ENCODE measurements at places on chromosomes 1 and 21.

DNA sequence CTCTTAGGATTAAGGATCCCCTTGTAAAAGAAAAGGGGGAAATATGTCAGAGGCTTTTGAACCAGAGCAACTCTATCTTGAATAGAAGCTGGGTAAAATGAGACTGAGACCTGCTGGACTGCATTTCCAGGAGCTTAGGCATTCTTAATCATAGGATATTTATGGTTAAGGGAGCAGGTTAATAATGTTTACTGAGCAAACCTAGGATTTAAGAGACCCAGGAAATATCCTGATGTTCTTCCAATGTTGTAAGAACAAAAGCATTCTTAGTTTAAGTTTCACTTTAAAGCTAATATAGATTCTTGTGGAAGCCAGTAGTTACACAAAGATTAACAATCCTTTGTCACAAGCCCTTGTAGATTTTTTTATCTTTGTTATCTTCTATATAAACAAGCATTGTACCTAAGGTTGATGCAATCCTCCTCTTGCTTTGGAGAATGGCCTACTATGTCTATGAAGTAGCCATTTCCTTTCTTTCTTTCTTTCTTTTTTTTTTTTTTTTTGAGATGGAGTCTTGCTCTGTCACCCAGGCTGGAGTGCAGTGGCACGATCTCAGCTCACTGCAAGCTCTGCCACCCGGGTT is 570.2 kb upstream of the BEND5 start:
- no peak for DNase-seq

DNA sequence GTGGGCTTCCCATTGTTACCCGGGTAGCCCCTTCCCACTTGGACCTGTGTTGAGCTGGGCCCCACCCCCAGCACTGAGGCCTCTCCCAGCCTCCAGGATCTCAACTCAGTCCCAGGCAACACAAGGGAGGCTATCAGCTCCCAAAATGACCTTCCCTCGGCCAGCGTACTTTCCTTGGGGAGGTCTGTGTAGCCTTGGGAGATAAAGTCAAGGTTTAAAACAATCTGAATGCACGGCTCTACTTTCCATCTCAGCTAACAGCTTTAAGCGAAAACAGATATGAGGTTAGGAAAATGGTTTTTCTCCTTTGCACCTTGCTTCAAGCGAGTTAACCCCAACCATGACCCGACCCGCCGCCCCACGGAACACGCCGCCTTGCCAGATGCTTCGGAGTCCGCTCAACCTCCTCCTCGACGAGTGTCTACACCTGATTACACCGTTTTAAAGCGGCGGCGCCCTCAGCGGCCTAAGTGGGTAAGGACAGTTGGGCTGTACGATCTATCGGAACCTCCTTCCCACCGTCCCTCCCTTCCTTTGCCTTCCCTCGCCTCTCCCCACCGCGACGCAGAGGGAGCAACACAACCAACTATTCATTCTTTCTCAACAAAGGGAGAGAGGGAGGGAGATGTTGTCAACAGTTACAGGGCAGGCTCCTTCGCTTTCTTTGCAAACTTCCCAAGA is 1.1 kb downstream of the BCAR3 start:
- DNase-seq: peak; percentile 81

DNA sequence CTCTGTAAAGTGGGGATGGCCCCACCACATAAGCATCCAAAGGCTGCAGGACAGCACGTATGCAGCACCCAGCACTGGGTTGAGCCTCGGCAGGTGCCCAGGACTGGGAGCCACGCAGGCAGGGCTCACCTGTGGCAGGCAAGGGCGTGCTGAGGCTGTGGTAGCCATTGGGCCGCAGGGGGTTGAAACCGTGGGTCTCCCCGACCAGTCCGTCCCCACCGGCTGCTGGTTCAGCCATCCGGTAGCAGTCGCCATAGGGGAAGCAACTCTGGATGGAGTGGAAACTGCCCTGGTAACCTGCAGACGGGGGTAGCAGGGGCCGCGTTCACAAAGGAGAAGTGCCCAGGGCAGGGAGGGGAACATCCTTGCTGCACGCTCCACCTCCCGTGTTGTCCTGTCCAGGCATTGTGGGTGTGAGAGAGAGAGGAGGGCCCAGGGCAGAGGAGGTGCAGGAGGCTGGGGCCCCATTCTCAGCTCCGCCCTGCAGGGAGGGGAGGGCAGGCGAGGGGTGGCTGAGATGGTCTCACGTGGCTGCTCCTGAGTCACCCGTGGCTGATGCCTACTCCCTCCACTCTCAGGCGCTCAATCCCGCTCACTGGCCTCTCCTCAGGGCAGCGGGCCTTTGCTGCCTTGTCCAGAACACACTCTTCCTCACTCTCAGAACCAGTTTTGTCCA is 49.9 kb downstream of the DMRTB1 start:
- DNase-seq: no peak

GRCh38 chr1:243621973-243622372 is 228.1 kb downstream of the AKT3 start:
- DNase-seq: no peak

GRCh38 chr1:221945669-221946068 is 203.8 kb upstream of the DUSP10 start:
- DNase-seq: no peak

- no peak for DNase-seq
These were observed 819.9 kb downstream of the BRINP3 start for GRCh38 chr1:189657715-189658114.

Data from pons (tissue), 1 donor.